NCI-H1048 (cell line): ENCODE measurements at places on chromosomes 7 and 10.

GRCh38 chr10:96229568-96230030 lies 41.8 kb downstream of the BLNK start:
- DNase-seq, result peak; percentile 17

- no peak for DNase-seq
Observed at GRCh38 chr7:2921653-2922347, 77.7 kb upstream of the GNA12 start.

DNA sequence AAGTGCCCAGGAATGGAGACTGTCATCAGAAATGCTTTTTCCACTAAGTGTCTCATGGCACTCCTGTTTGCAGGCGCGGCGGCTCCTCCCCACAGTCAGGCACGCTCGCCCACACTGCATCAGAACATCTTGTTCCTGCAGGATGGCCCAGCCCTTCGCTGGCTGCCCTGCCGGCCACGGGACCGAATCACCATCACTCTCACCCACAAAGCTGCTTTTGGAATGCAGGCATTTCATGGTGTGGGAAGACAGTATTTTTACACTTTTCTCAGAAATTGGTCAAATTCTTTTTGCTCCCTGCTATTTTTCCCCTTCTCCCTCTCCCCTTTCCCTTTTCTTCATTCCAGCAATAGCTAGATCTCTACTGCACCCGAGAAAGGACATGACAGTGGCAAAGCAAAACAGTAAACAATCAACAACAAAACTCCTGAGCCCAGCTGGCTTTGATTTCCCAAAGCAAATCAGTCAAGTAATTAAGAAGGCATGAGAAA lies 176.1 kb upstream of the TNS3 start:
- DNase-seq, result no peak

DNA sequence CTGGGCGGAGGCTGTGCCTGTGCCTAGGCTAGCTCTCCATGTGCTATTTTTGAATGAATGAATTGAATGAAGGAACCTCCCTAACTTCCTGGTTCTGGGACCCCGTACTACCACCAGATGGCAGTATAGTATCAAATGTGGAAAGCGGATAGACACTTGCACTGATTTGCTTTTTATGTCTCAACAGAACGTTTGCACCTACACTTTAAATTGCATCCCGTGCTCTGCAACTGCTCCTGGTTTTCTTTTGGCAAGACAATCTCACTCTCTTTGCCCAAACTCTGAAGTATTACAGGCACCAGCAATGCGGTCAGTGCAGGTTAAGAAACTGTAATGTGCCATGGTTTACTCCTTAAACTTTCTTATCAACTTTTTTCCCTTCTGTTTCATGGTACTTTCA lies 6.5 kb downstream of the FZD8 start:
- DNase-seq, result peak; percentile 44

DNA sequence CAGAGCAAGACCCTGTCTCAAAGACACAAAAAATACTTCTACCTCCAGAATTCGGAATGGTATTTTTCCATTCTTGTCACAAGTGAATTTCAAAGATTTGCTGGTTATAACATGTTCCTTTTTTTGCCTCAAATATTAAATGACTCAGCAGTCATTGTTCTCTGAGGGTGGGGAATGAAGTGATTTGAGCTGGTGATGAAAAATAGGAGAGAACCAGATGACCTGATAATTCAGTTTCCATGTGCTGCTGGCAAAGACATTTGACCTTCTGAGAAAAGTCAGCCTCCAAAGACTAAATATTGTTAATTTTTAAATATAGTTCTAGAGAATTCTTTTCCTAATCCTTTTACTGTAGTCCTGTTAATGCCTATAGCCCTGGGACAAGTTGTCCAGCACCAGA lies 78.9 kb downstream of the CACNB2 start:
- DNase-seq, result no peak

DNA sequence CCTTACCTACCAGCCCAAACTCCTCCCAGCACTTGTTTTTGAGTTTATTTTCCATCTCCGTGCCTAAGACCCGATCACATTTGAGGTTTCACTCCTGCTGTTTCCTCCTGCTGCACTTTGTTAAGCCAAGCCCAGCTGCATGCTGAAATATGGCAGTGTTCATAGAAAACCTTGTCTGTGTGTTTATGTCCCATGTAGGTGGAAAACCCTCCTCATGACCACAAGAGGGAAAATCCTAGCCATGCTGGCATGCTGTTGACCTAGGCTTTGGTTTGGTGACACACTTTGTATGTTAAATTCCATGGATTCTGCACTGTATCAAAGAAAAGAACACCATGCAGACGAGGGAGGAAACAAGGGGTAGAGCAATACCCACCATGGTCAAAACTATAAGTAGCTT lies 154.4 kb downstream of the CUBN start:
- DNase-seq, result no peak

GRCh38 chr7:149529136-149529718 lies 31.6 kb upstream of the ZNF746 start:
- no peak for DNase-seq
